ENCODE measurements at places on chromosomes 5 and 9.

- no peak for DNase-seq
These were observed 45.7 kb upstream of the KCNN2 start for GRCh38 chr5:114316167-114316566.

DNA sequence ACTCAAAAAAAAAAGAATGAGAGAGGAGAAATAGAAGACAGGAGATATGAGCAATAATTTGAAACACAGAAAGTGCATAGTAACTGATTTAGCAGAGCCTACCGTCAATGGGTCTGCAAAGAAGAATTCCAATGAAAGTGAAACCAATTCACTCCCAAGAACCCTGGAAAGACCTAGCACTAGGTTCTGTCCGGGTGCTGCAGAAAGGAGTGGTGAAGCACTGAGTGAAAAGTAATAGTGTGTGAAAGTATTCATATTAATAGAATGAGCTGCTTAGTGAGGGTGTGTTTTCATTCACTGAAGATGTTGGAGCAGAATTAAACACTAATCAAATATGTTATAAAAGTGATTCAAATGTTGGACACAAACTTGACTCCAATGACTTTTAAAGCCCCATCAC, 51.3 kb upstream of the SLC30A5 start:
- DNase-seq = no peak

DNA sequence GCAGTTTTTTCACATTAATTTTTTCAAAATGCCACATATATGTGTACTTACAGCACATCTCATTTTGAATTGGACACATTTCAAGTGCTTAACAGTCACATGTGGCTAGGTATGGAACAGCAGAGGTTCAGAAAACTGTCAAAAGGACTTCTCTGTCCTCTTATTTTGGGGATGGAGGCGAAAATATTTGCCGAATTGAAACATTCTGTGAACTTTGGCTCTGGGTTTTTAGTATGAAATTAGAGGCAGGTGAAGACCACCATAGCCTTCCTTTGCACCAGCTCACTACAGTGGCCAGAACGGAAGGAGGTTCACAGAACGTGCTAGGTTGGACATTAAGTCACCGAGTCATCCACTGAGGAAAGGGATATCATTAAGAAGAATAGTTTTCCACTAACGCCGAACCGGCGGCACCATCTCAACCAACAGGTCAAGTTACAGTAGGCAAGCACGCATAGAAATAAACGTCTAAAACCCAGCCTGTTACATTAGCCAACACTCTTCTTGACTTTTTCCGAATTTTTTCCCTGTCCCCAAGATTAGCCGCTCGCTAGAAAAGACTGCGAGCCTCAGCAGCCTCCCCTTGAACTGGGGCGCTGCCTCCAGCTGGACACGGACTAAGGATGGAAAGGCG, 1.8 kb upstream of the TLE4 start:
- no peak for DNase-seq

- DNase-seq = no peak
These were observed 33.8 kb downstream of the LHFPL2 start for GRCh38 chr5:78614816-78615215.

DNA sequence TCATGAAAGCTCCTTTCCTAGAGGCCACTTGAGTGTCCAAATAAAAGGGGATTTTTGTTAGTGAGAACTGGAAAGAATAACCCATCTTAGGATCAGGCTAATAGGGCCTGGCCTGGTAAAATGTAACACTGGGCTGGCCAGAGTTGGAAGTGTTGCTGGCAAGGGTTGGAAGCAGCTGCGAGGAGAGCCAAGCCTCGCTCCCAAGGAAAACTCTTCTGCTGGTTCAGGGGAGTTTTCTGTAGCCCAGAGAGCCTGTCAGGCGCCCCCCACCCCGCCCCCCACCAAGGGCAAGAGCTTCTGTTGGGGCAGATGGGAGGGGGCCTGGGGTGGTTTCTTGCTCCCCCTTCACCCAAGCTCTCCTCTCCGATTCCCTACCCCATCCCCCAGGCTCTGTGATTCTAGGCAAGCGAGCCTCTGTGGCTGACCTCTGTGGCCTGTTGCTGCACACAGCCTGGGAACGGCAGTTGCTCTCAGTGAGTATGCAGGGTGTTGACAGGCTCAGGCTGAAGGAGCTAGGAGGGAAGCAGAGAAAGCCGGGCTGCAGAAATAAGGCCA, 547.8 kb downstream of the CCDC171 start:
- DNase-seq = no peak

- DNase-seq = no peak
These were observed 32.0 kb upstream of the MSX2 start for GRCh38 chr5:174692381-174692780.

- DNase-seq = no peak
These were observed 517.5 kb downstream of the EFNA5 start for GRCh38 chr5:107153283-107153682.

- DNase-seq = no peak
These were observed 68.5 kb downstream of the GHR start for GRCh38 chr5:42491699-42492098.

DNA sequence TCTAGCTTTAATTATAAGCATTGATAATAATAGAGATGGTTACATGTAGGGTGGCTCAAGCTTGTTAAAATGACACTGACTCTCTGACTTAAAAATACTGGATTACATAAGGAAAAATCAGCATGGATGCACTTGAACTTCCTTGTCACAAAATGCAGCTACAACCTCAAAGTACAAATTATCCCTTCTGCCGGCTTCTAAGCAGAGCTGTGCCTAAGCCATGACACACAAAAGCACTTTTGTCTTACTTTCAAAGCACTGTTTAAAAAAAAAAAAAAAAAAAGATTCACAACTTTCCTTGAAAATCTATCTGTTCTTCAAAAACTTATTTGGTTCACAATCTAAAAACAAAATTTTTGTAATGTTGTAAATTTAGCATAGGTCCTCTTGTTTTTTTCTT, 36.4 kb upstream of the ZFAND5 start:
- no peak for DNase-seq

DNA sequence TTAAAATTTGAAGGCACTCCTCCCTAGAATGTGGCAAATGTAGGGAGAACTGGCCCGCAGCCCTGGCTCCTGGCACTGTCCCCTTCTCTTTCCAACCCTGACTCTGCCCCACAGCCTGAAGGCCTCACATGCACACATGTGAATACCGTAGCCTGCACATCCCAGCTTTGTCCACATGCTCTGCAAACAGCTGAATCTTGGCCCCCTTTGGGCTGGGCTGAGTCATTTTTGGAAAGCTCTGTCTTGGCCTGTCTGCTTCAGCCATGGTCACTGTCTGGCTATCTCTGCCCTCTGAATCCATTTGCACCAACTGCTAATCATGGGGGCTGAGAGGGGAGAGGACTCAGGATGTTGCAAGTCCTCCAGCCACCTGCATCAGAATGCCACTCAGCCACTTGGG, 22.1 kb upstream of the GALNT10 start:
- DNase-seq = no peak

GRCh38 chr9:6641961-6642360, 3.6 kb downstream of the GLDC start:
- no peak for DNase-seq

GRCh38 chr9:82553654-82554366, 509.1 kb downstream of the RASEF start:
- DNase-seq = no peak

GRCh38 chr9:115733318-115734110, 420.1 kb upstream of the PAPPA start:
- DNase-seq = no peak

DNA sequence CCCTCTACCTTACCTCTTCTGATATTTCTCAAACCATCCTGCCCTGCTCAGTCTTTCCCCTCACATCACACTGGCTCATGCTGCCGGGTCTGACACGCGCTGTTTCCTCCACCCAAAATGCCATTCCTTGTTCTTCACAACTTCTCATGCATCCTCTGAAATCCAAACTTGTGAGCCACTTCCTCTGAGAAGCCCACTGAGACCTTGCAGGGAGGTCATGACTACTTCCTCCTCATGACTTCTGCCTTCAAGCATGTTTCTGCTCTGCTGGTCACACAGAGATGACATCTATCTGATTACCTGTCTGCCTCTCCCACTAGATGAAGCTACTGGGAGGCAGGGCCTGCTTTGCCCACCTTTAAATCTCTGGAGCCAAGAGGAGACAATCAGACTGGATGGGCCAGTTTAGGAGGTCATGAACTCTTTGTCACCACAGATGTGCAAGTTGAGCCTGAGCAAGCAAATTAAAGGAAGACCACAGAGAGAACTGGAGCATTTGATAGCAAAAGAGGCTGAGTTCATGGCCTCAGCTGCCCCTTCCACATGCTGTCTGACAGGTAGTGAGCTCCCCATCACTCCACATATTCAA, 119.8 kb upstream of the TBC1D2 start:
- no peak for DNase-seq

DNA sequence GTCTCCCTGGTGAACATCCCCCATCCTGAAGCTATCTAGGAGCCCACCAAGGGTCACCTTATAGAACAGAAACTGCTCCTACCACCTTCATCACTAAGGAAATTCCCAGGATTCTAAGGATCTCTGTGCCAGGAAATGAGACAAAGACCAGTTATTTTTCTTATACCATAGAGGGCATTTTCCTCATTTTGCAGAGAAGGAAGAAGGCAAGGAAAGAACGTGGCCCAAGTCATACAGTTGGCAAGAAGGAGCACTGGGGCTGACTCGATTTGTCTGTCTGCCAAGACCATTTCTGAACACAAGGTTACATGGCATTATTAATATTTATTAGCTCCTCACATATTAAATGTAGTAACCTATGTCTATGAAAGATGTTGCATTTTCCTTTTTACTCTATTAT, 49.6 kb upstream of the TNFSF15 start:
- DNase-seq = no peak

- no peak for DNase-seq
These were observed 390.6 kb downstream of the DNAH5 start for GRCh38 chr5:13553896-13554295.

DNA sequence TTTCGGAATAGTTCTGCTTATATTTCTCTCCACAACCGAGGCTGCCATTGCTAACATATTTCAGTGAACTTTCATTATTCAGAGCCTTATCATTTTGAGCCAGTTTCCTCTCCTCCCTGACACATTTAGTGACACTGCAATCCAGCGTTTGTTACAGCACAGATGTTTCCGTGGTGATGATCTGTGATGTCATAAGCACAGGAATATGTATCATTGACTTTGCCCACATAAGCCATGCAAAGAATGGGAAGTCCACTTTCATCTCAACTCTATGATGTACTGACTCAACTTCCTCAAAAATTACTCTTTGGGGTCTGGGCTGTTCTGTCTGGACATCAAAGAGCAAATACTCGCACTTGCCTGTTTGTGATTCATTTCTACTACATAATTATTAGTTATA, 291.8 kb downstream of the EBF1 start:
- no peak for DNase-seq

DNA sequence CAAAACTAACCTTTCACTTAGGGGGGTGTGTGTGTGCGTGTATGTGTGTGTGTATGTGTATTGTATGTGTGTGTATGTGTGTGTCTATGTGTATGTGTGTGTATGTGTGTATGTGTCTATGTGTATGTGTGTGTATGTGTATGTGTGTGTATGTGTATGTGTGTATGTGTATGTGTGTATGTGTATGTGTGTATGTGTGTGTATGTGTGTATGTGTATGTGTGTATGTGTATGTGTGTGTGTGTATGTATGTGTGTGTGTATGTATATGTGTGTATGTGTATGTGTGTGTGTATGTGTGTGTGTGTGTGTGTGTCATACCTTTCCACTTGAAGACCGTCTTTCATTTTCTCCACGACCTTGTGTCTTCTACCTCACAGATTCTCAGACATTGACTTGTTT, 20.8 kb upstream of the FLT4 start:
- no peak for DNase-seq

DNA sequence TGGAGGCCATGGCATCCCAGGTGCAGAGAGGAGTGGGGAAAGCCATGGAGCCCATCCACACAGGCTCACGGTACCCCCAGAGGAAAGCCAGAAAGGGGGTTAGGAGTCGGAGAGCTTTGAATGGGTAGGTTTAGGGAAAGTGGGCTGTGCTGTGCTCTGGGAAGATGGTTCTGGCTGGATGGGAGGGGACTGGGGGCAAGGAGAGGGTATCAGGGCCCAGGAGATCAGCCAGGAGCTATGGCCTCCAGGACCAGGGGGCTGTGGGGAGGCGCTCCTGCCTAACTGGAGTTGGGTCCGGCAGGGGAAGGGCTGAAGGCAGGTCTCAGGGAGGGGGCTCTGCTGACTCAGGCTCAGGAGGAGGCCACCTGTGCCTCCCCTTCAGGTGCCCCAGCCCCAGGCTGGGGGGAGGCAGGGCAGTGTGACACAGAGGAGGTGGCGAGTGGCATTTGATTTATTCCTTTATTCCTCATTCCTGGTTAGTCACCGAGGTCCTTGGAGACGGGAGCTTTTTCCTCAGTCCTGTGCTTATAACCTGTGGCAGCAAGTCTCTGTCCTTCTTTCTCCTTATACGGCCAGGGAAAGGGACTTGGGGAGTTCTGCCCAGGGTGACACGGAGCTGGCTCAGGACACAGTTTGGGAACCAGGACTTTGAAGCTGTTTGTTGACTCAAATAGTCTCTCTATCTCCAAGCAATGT, 60.8 kb downstream of the TSTD2 start:
- DNase-seq = no peak

DNA sequence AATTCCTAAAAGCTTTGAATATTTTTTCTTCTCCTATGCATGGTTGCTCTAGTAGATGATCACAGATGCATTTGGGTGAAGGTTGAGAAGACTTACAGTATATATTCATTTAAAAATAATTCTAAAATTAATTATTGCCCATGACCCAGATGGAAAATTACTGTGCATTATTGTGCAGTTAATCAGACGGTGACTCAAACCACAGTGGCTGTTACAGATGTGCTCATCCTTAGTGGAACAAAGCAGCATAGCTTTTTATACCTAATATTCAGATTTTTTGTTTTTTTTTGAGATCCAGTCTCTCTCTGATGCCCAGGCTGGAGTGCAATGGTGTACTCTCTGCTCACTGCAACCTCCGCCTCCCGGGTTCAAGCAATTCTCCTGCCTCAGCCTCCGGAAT, 10.7 kb downstream of the OR2V1 start:
- DNase-seq = no peak

DNA sequence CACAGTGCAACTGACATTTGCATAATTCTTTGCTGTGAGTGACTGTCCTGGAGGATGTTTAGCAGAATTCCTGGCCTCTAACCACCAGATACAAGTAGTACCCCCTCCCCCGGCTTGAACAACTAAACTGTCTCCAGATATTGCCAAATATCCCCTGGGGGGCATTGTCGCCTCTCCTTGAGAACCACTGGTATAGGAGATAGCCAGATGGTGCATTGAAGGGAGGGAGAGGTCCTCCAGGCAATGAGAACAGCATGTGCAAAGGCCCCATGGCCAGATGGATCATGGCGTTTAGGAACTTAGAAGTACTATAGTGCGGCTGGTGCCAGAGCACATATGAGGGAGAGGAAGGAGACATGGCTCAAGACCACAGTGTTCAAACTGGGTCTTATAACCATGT, 18.9 kb upstream of the ORM1 start:
- DNase-seq = no peak

GRCh38 chr9:137406085-137406760, 16.7 kb downstream of the EXD3 start:
- DNase-seq = no peak

- DNase-seq = no peak
These were observed at the start of gene RXFP3 for GRCh38 chr5:33936381-33937016. RXFP3 (plus strand) TSS chr5:33936386; CDS start chr5:33936741, 355 bp downstream.
